ENCODE measurements at places on chromosomes 11 and 22.

DNA sequence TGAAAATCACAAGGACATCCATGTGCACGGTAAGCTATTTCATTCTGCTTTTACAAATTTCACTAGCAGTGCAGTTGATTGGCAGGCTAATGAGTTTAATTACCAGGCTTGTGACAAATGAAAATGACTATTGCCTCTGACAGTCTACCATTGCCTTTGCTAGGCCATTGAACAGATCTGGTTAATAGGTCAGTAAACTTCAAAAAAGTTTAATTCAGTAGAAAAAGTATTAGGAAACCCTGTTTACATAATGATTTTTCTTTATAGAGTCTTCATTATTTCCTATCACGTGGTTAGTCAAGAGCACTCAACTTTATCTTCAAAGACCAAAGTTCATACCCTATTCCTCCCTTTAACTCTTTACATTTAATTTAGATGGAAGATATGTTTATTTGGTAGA, 77.0 kb downstream of the PRMT3 start:
- no peaks in the 10 kb centered on the region for H3K27me3 ChIP-seq
- no peak overlapping the region for H3K27ac ChIP-seq
- no peak overlapping the region for H3K4me3 ChIP-seq

DNA sequence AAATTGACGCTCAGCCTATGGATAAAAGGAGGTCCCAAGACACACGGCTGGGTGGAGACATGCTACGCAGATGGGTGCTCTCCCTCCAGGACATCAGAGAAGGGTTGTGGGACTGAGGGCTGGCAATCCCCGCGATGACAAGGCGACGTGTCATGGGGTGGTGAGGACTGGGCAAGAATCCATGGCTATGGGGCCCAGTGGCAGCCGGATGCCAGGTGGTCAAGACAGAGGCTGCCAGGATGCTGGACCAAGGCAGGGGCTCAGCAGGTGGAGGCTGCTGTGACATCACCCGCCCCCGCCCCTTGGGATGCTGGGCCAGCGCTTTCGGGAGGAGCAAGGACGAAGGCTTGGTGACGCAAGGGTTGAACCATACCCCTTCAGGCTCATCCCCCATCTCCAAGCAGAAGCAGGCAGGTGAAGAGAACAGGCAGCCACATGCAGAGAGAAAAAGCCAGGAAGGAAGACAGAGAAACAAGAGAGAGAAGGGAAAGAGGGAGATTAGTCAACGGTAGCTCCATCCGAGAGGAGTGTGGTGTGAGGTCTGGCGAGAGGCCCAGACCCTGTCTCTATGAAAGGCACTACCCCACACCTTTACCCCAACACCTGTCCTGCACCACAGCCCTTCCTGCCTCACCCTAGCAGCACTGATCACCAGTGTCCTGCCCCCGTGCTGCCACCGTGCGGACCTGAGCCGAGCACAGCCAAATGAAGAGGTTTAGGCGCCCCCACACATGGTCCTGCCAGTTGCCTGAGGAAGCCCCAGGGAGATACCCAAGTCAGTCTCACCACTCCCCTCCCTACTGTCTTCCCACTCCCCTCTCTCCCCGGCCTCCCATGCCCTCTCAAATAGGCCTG, 24.1 kb upstream of the RASL10A start:
- H3K36me3 ChIP-seq, result peaks cover 56% of the 10 kb centered on the region
- H3K4me3 ChIP-seq, result no peak overlapping the region
- DNase-seq, result no peak
- peaks cover 26% of the 10 kb centered on the region for H3K4me1 ChIP-seq

GRCh38 chr11:76230392-76230791, 24.1 kb upstream of the WNT11 start:
- H3K27me3 ChIP-seq, result no peaks in the 10 kb centered on the region
- H3K36me3 ChIP-seq, result no peaks in the 10 kb centered on the region
- no peak for DNase-seq
- H3K27ac ChIP-seq, result no peak overlapping the region
- H3K4me3 ChIP-seq, result no peak overlapping the region
- no peaks in the 10 kb centered on the region for H3K4me1 ChIP-seq

- no peaks in the 10 kb centered on the region for H3K36me3 ChIP-seq
- H3K4me3 ChIP-seq, result no peak overlapping the region
- H3K27ac ChIP-seq, result no peak overlapping the region
- no peak for DNase-seq
- no peaks in the 10 kb centered on the region for H3K4me1 ChIP-seq
Measured at GRCh38 chr22:34808618-34809017, 257.3 kb upstream of the ISX start.

- no peaks in the 10 kb centered on the region for H3K36me3 ChIP-seq
- H3K4me3 ChIP-seq, result no peak overlapping the region
- H3K27me3 ChIP-seq, result no peaks in the 10 kb centered on the region
Measured at GRCh38 chr11:9029422-9029821, 25.6 kb upstream of the NRIP3 start.

DNA sequence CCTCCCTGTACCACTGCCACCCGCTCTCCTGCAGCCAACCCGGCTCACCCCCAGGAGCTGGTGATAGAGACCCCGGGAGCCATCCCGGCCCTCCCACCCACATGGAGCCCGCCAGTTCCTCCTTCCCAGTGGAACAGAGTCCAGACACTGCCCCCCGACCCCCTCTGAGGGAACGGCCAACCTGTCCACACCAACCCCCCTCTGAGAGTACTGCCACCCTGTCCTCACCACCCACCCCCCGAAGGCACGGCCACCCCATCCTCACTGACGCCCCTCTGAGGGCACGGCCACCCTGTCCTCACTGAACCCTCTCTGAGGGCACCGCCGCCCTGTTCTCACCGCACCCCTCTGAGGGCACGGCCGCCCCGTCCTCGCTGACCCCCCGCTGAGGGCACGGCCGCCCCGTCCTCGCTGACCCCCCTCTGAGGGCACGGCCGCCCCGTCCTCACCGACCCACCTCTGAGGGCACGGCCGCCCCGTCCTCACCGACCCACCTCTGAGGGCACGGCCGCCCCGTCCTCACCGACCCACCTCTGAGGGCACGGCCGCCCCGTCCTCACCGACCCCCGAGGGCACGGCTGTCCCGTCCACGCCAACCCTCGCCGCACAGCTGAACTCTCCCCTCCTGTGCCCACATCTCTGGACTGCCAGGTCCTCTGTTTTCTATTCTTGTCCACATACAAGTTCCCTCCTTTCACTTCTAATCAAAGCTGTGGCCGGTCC, 18.0 kb downstream of the TOLLIP start:
- no peak for DNase-seq
- no peak overlapping the region for H3K4me3 ChIP-seq
- H3K27ac ChIP-seq, result no peak overlapping the region
- H3K36me3 ChIP-seq, result peaks cover 20% of the 10 kb centered on the region
- no peaks in the 10 kb centered on the region for H3K27me3 ChIP-seq

DNA sequence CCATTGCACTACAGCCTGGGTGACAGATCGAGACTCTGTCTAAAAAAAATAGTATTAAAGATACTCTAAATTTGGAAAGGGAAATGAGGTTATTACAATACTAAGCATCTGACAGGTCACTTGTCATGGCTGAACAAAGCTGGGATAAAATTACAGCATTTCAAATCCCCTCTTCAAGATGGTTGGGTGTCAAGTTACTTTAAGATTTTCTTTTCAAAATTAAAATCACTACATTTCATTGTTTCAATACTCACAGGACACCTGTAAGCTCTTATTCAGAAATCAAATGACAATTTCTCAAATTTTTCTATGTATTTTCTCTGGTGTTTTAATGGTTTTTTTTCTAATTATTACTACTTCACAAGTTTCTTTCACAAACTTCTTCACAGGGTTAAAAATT, 5.7 kb downstream of the TAF1D start:
- peak overlapping the region; percentile 87 for H3K27ac ChIP-seq
- H3K27me3 ChIP-seq, result no peaks in the 10 kb centered on the region
- H3K4me3 ChIP-seq, result no peak overlapping the region
- H3K36me3 ChIP-seq, result peaks cover 100% of the 10 kb centered on the region

GRCh38 chr22:42170946-42171345, 40.3 kb upstream of the CYP2D6 start:
- no peak overlapping the region for H3K4me3 ChIP-seq
- H3K4me1 ChIP-seq, result no peaks in the 10 kb centered on the region
- peaks cover 27% of the 10 kb centered on the region for H3K36me3 ChIP-seq

GRCh38 chr22:29167032-29167911, 38.4 kb upstream of the EMID1 start:
- no peak for DNase-seq
- H3K4me1 ChIP-seq, result no peaks in the 10 kb centered on the region
- H3K27me3 ChIP-seq, result no peaks in the 10 kb centered on the region
- no peak overlapping the region for H3K4me3 ChIP-seq

DNA sequence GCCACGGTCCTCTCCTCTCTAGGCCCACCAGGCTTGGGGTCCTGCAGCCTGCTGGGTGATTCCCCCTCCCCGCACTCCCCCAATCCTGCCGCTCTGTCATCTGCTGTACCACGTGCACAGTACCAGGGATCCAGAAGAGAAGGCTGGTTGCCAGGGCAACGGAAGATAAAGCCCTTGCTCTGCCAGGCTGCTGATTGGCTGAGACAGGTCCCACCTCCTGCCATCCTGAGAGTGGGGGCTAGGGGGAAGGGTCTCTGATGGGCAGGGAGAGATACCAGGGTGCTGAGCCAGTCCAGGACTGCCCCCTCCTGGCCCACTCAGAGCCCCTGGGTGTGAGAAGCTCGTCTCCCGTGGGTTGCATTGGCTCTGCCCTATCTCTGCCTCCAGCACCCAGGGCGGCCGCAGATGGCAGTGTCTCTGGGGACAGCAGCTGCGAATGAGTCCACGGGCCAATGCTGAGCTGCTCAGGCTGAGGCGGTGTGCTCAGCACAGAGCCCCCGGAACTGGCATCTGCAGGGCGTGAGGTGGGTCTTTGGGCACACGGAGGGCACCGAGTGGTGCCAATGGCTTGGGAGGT, at the start of gene SMIM45:
Gene SMIM45 (plus strand): TSS at position 253 of the 577 bp plus-strand sequence.
- no peak for DNase-seq
- no peaks in the 10 kb centered on the region for H3K36me3 ChIP-seq
- no peaks in the 10 kb centered on the region for H3K4me1 ChIP-seq

- H3K27me3 ChIP-seq, result peaks cover 4% of the 10 kb centered on the region
- DNase-seq, result no peak
- H3K36me3 ChIP-seq, result no peaks in the 10 kb centered on the region
- no peaks in the 10 kb centered on the region for H3K4me1 ChIP-seq
Measured at GRCh38 chr11:5803982-5804381, 4.7 kb upstream of the OR52N2 start.

- peaks cover 14% of the 10 kb centered on the region for H3K36me3 ChIP-seq
- no peaks in the 10 kb centered on the region for H3K4me1 ChIP-seq
- DNase-seq, result no peak
- H3K27ac ChIP-seq, result no peak overlapping the region
Measured at GRCh38 chr22:32237906-32238305, 17.2 kb downstream of the SLC5A4 start.

DNA sequence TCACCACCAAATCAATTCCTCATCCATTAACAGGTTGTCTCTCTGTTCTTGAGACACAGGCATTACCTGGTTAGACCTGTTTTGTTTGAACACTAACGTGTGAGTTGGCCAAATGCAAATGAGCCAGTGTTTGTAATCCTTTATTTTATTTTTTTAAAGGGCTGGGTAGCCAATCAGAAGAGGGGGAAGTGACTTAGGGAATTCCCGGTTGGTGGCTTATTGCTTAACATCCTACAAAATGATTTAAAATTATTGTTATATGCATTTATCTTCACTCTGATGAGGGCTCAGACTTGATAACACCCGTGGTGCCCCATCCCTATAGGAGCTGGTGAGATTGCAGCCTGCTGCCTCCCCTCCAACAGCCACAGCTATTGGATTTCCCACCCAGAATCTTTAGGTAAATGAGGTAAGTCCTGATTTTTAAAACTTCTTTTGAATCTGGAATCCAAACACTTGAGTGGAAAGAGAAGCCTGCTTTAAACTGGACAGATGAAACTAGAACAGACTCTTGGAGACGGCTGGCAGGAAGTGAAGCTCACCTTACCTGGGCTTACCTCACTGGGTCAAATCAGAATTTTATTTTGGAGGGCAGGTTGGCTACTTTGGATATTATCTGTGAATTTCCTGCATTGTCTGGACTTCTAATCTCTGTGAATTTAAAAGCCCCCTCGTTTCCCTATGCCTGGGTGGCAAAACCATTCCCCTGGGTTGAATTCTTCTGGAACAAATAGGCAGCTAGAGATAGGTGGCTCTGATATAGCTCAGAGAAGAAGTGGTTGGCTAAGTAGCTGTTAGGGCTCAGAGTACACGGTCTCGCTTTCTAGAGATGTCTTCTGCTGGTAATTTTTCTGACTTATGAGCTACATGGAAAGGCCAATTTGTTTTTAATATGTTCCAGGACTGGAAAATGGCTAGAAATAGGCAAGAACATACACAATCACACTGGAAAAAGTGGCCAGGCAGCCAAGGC, at the start of gene EHF:
Gene EHF (plus strand): TSS at position 274 of the 973 bp plus-strand sequence. CDS start 21,538 bp downstream, outside the sequence.
- peak within 1 kb of the TSS; percentile 64 for H3K27ac ChIP-seq
- peaks cover 26% of the 10 kb centered on the region for H3K4me1 ChIP-seq
- no peaks in the 10 kb centered on the region for H3K27me3 ChIP-seq
- H3K4me3 ChIP-seq, result peak within 1 kb of the TSS; percentile 23
- peaks cover 4% of the 10 kb centered on the region for H3K36me3 ChIP-seq

DNA sequence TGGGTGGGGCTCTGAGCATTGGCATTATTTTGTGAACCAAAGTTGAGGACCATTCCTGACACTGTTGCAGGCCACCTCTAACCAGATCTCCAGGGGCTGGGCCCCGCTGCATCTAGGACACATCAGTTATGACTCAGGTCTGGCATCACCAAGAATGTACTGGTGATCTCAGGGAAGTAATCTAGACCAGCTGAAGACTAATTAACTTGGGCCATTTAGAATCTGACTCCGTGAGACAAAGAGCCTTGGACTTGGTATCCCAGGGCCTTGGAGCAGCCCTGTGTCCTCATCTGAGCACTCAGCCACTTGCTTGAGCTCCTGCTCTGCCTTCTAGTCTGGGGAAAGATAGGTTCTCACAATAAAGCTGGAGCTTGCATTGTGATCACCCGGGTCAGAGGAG, 200.6 kb downstream of the KIRREL3 start:
- H3K4me3 ChIP-seq, result no peak overlapping the region
- H3K36me3 ChIP-seq, result no peaks in the 10 kb centered on the region
- H3K4me1 ChIP-seq, result no peaks in the 10 kb centered on the region
- DNase-seq, result no peak

GRCh38 chr11:71964641-71965040, 34.1 kb upstream of the IL18BP start:
- peaks cover 58% of the 10 kb centered on the region for H3K36me3 ChIP-seq
- no peaks in the 10 kb centered on the region for H3K4me1 ChIP-seq
- no peak overlapping the region for H3K27ac ChIP-seq
- H3K4me3 ChIP-seq, result no peak overlapping the region
- H3K27me3 ChIP-seq, result no peaks in the 10 kb centered on the region

DNA sequence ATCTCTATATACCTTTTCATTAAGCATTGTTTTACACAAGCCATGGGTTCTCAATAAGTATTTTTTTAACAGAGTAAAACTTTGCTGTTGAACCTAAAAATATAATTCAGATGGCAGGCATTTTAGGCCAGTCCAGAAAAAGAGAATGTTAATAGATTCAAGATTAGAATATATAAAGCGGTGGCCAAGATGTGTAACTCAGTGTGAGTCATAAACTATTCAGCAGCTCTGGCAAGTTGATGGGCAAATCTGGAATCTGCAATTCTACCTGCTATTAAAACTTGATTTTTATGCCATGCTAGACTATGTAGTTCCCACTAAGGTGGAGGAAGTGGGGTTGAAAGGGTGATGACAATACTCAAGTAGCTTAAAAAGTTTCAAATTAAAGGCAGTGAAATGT, 45.4 kb downstream of the CASP12 start:
- no peak for DNase-seq
- H3K27me3 ChIP-seq, result no peaks in the 10 kb centered on the region

All from RWPE2 (cell line).